ENCODE measurements at places on chromosomes 4 and X.

DNA sequence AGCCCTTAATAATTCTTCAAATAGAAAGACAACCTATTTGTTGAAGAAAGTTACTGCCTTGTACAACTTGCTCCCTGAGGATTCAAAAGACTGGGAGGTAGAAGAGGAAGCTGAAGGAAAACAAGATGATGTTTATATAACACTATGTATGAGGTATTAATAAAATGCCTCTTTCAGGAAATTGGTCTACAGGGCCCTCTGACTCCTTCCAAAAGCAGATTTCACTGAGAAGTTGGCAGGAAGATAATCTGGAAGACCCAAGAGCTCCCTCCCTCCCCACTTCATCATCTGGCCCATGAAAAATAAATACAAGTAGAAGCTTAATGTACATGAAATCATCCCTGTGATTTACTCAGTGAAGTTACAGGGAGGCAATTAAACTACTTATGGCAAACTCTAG, 107.5 kb upstream of the MAGEC2 start:
- DNase-seq, result no peak

- DNase-seq, result no peak
Observed at GRCh38 chrX:107384397-107385105, 64.9 kb upstream of the FRMPD3 start.

DNA sequence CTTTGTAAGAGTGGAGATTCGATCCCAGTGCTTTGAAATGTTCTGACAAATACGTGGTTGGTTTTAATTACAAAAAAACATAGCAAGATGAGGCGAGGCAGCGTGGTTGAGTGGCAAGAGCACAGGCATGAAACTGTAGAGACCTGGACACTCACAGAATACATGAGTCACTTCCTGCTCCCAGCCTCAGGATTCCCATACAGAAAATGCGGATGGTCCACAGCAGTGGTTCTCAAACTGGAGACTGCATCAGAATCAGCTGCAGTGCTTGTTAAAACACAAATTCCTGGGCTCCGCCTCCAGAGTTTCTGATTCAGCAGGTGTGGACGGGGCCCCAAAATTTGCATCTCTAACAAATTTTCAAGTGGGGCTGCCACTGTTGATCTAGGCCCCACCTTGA, 10.1 kb downstream of the OTOP1 start:
- DNase-seq, result no peak

- DNase-seq, result no peak
Observed at GRCh38 chr4:160044693-160045092, 941.8 kb downstream of the RAPGEF2 start.

- DNase-seq, result no peak
Observed at GRCh38 chr4:113276464-113277170, 227.2 kb downstream of the ANK2 start.

DNA sequence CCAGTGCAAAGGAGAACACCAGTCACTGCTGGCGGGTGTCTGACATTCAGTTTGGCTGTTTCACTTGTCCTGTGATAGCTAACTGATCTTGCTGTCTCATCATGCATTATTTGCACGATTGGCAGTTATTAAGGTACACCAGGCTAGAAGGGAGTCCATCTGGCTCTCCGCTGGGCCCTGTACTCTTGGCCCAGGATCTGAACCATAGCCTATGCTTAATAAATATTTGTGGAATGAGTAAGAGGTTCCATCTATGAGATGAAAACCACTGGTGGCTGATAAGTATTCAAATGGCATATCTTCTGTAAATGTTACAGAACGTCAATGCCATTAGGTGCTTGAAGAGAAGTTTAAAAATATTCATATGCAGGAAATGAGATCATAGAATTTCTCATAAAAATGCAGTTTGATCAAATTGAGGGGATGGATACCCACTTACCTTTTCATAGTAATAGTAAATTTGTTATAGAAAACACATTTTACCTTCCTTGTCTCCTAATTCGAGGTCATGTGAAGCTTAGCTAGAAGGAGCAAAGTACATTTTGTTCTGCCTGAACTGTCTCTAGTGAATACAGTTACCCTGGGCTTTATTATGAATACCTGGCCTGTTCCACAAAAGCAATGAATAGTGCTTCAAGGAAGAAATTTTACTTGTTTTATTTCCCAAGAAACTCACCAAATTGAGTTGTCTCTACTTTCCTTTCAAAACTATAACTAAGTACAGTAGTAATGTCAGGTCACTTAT, 213.5 kb downstream of the CBR4 start:
- no peak for DNase-seq

DNA sequence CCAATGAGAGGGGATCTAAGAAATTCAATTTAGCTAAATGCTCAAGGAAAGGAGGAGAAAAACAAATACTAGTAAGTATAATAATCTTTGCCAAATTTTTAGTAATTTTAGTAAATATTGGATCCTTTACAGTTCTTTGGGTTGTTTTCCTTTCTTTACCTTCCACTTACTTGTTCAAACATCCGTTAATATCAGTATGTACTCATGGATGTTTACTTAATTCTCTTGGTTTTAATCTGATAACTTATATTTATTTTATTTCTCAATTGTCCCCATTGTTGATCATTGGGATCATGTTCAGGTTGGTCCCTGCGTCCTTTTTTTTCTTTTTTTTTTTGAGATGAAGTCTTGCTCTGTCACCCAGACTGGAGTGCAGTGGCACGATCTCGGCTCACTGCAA, 46.9 kb downstream of the SPIN2B start:
- DNase-seq, result no peak

GRCh38 chr4:102405821-102406401, 60.6 kb upstream of the SLC39A8 start:
- no peak for DNase-seq

DNA sequence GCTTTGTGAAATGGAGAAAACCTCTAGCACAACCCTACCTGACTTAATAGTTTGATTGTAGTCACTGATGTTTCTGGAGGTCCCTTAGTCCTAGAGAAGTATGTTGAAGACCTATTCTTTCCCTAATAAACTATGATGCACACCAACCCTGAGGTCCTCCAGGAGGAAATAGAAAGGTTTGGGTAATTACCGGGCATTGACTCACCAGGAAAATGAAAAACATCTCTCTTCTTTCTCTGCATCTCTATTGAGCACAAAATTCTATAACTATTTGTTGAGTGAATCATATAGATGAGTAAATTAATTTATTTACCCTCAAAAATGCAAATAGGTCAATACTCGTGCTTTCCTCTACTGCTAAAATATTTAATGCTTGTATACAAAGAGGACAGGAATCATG, 582.4 kb upstream of the FAM241A start:
- no peak for DNase-seq

DNA sequence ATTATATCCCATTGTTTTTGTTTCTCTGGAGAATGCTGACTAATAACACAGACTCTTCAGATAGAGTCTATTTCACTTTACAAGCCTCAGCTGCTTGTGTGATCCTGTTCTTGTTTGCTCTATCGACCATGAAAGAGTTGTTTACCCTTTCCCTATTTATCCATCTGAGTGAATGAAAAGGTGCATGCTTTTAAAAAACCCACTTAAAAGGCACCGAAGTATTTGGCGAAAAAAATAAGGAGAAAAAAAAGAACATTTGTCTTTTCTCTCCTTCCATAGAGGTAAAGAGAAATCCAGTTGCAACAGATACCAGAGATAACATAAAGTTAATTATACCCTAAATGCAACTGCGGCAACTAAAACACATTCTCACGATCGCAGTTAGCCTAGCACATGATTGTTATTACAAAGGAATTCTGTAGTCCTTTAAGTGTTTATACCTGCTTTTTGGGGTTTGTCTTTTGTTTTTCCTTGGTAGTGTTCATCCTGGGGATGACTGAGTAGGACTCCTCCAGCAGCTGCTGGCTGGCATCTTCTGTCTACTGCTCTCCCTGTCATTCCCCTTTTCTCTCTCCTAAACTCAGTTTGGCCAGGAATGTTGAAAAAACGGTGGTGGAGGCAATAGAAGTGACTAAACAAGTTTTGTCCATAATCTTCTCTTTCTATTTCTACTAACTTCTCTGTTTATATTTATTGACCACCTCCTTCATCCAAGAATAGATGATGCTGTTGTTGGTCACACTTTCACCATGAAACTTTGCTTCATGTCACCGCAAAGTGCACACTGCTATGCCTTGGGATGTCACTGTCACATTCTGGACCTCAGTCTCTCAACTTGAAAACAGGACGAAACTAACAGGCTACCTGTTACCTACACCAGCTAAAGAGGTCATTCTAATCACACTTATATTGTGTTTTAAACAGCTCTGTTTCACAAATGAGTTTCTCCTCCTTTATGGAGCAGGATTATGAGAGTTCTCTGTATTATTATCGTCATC, 41.9 kb upstream of the FRAS1 start:
- no peak for DNase-seq

- DNase-seq, result no peak
Observed at GRCh38 chr4:6115746-6116586, 84.4 kb downstream of the JAKMIP1 start.

GRCh38 chrX:22047468-22047867, 15.3 kb downstream of the PHEX start:
- no peak for DNase-seq

- DNase-seq, result no peak
Observed at GRCh38 chr4:52408471-52408870, 250.6 kb downstream of the USP46 start.

- DNase-seq, result no peak
Observed at GRCh38 chr4:97386969-97387368, 756.3 kb downstream of the STPG2 start.

- no peak for DNase-seq
Observed at GRCh38 chr4:164768516-164768915, 14.6 kb downstream of the SMIM31 start.

DNA sequence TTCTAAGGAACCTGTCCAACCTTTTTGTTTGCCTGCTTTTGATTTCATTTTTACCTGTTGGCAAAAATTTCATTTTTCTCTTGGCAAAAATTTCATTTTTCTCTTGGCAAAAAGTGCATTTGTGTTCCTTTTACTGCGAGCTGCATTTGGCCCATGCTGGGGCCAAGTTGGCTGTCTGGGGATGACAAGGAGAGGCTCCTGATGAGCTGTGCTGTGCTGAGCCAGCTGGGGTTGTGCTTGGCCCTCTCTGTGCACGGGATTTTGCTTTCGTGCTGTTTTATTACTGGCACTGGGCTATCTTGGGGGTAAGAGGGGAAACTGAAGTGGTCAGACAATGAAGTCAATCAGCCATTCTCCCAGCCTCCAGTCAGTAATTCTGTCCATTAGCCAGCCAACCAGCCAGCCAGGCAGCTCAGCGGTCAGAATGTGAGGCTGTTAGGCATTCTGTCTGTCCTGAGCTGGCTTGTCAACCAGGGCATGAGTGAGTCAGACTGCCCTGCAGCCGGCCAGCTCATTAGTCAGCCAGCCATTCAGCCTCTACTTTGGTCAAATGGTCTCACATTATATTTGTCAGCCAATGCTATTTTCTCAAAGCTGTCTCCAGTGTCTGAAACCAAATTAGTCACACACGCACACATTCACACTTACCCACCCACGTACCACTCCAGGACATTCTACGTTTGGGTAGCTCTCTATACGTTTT, 56.9 kb upstream of the PRPS1 start:
- peak; percentile 47 for DNase-seq

DNA sequence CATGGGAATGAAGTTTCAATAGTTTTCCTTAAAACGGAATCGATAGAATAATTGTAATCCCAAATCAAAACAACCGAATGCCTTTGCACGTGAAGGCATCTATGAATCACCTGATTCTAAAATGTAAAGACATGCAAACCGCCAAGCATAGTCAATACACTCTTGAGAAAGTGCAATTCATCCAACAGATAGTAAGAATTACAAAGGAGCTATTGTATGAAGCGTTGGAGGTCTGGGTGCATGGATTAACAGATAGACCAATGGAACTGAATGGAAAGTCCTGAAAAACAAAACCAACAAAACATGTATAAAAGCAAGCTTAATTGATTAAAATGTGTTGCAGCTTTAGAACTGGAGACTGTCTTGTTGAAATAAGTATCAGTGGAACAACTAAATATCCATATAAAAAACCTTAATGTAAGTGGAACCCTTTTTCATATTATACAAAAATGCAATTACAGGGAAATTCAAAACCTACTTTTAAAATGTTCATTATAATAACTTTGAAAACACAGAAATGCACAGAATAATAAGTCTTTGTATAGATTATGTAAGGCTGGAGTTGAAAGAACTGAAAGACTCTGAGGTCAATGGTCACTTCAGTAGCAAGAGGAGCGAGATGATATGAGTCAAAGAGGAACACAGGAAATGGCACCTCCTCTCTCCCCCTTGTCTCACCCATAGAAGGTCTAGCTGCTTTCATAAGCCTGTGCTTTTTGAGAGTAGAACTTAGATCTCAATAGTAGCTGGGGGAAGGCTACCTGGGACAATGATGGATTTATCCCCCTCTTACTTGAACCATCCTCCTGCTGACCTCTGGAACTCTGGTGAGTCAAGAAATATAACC, 20.1 kb downstream of the MAGEC2 start:
- no peak for DNase-seq

Data from amniotic stem cell (primary cell).